NCI-H1417 treated with DMSO at 0.1 percent for 48 hours (cell line): ENCODE measurements at places on chromosomes 4 and X.

- DNase-seq, result no peak
Measured at GRCh38 chr4:34790131-34790530, 1454.2 kb downstream of the ARAP2 start.

DNA sequence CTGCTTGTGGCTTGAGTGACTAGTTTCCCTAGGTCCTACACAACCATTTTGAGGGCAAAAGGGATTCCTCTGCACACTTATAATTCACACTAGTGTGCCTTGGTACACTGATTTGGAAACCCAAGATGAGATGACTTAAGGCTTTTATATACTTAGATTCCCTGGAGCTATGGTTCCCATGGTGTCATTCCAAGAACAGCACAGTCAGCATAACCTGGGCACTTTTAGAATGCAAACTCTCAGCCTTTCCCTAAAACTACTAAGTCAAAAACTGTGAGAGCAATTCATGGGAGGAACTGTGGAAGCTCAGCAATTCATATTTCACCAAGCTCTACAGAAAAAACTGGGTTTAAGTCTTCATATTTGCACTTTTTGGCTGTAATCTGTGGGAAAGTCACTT, 38.0 kb upstream of the ZC4H2 start:
- DNase-seq, result no peak

GRCh38 chr4:114365591-114365990, 233.0 kb upstream of the UGT8 start:
- no peak for DNase-seq

GRCh38 chrX:65528705-65529340, 5.8 kb downstream of the LAS1L start:
- DNase-seq, result no peak

DNA sequence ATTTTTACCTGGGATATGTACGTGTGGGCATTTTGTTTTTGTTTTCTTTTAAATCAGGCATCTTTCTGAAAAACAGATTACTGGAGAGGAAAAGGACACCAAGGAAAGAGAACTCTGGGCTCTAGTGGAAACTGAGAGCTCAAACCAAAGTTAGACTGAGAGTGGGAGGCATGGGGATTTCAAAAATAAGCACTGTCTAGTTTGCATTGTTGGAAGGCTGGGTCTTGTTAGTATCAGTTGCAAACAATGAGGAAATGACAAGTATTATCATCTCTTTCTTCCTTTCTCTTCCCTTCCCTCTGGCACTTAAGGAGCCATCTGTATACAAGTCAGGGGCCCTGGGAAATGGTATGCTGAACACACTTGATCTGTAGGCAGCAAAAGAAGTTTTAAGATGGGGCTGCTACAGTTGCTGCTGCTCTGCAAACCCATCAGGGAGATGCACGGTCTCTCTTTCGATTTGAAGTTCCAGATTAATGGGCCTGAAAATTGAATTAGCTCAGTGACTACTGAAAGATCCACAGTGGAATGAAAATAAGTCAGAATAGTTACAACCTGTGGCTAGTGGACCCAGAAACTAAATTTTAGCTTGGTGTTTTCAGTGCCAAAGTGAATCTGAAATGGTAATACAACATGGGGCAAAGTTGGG, 48.0 kb upstream of the GRXCR1 start:
- no peak for DNase-seq
